ENCODE measurements at places on chromosomes 16 and 17.

DNA sequence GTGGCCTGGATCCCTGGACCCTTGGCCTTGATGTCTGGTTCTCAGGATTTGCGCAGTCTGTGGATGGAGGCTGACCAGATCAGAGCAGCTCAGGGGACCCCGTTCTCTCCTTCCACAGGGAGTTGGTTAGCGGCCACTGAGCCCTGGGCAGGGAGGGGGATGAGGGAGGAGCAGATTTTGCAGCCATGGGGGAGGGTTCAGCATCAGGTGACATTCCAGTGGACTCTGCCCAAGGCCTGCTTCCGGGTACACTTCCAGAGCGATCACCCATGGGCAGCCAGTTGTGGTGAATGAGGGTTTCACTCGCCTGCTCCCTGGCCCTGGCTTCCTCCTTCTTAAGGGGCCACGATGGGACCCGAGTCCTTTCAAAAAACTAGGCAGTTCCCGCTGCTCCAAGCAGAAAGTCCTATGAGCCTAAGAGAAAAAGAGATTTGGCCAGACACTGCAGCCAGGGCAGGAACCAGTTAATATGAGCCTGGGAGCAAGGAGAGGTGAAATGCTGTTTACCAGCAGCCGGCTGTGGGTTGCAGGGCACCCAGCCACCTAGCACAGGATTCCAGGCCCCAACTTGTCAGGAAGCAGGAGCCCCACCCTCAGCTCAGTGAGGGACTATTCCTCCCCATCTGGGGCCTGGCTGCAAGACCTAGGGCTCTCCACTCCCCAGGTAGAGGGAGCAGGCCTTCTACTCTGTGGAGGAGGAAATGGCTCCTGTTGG is 4.7 kb upstream of the GPRC5C start:
- DNase-seq = no peak

GRCh38 chr17:64982139-64982915 is 63.0 kb upstream of the LRRC37A3 start:
- no peak for DNase-seq

DNA sequence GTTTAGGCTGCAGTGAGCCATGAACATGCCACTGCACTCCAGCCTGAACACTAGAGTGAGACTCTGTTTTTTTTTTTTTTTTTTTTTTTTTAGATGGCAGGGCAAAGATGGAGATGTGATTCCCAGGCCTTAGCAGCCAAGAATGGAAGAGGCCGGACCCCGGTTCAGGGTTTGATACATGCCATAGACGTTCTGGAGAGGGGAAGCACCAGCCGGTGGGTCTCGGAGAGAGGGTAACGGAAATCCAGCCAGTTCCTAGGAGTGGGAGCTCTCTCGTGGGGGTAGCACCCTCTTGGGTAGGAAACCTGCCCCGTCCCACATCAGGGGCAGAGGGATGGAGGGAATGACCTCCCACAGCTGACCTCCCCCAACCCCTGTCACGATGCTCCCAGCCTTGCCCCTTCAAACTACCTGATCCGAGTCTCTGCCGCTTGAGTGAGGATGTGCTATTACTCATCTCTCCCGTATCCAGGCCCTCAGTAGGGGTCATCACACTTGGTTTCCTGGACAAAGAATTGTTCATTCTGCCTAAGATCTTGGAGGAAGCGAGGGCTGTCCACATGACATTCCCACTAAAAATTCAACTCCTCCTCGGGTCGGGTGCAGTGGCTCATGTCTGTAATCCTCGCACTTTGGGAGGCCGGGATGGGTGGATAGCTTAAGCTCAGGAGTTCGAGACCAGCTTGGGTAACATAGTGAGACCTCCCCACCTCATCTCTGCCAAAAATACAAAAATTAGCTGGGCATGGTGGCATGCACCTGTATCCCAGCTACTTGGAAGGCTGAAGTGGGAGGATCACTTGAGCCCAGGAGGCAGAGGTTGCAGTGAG is 47.3 kb downstream of the MIS12 start:
- no peak for DNase-seq

DNA sequence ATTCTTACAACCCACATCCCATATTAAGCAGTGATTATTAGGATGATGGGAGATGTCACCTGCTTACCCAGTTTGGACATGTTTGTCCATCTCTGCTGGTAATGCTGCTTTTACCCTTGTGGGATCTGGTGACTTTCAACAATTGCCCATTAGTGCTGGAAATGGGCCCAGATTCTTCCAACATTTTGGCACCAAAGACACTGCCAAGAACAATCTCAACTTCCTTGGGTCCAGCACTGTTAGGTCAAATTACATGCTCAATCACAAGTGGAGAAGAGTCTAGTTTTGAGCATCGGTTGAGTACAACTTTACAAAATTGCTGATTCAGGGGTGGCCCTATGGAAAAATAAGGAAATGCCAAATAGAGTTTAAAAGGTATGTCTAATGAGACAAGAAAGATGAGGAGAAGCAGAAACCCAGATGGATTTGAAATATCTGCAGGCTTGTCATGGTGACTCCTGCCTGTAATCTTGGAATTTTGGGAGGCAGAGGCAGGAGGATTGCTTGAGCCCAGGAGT is 13.0 kb upstream of the ZFP3 start:
- DNase-seq = no peak

DNA sequence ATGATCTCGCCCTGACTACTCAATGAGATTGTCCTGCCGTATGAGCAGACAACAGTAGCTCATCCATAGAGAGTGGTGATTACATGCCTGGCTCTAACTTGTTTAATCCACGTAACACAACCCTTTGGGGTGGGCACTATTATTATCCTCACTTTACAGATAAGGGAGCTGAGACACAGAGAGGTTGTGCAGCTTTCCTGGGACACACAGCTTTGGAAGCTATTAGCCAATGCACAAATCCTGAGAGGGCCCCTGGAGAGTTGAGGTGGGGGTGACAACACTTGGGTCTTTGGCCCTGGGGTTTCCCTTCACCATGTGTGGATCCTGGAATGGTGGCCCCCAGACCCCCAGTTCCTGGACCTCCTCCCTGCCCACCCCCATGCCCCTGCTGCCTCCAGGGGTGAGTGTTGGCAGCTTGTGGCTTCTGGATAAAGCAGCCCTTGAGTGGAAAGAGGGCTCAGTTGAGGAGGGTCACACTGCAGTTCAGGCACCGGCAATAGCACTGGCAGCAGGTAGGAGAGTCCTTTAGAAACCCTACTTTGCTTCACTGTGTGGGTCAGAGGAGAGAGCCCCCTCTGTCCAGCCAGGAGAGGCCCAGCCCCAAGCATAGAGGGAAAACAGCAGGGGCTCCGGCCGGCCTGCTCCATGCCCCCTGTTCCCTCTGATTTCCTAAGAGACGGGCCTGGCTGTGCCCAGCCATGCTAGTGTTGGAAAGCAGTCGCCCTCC is 230.7 kb downstream of the KATNIP start:
- no peak for DNase-seq

DNA sequence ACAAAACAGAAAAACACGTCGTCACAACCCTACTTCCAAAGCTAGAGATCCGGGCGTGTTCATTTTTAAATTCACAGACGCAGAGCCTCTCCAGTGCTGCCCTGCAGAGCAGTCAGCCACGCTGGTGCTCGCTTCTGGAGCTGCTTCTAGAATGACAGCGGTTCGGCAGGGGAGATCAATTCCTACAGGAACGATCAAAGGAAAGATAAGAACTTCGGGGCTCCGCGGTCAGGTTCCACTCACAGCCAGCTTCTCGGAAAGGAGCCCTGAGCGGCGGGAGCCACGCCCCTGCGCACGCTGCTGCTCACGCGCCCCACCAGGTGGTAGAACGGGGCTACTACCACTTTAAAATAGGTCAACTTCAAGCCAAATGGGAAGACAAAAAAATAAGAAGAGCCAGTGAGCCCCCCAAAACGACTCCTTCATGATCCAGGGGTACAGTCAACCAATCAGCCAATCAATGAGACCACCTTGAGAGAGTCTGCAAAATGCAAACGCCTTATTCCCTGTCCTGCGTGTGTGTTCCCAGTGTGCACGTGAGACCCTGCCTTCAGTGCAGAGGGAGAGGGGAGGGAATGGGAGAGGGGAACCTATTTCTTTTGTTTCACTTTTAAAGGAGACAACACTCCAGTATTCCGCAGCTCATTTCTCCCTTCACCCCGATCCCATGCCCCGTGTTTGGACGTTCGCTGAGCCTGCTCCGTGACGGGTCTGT is 209.7 kb downstream of the RBFOX3 start:
- peak; percentile 70 for DNase-seq

- DNase-seq = no peak
Measured at GRCh38 chr17:19517699-19518098, 16.0 kb upstream of the SLC47A1 start.

GRCh38 chr16:74477226-74477625 is 55.9 kb upstream of the CLEC18B start:
- no peak for DNase-seq

DNA sequence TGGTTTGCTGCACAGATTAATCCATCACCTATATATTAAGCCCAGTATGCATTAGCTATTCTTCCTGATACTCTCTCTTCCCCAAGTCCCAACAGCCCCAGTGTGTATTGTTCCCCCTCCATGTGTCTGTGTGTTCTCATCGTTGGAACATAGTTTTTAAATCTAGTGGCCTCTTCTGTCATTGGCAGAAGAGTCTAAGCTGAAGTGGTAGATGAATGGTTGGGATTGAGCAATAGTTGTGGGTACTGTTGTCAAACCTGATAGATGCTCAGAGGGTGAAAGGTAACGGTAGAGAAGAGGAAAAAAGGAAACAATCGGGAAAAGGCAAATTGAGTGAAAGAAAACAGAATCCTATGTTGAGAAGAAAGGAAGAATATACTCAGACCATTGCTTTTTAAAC is 29.9 kb downstream of the MAP3K3 start:
- DNase-seq = no peak

DNA sequence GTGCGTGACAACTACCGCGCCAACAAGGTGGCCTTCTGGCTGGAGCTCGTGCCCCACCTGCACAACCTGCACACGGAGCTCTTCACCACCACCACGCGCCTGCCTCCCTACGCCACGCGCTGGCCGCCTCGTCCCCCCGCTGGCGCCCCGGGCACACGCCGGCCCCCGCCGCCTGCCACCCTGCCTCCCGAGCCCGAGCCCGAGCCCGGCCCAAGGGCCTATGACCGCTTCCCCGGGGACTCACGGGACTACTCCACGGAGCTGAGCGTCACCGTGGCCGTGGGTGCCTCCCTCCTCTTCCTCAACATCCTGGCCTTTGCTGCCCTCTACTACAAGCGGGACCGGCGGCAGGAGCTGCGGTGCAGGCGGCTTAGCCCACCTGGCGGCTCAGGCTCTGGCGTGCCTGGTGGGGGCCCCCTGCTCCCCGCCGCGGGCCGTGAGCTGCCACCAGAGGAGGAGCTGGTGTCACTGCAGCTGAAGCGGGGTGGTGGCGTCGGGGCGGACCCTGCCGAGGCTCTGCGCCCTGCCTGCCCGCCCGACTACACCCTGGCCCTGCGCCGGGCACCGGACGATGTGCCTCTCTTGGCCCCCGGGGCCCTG is 3.0 kb upstream of the SPEM1 start:
- DNase-seq = no peak

DNA sequence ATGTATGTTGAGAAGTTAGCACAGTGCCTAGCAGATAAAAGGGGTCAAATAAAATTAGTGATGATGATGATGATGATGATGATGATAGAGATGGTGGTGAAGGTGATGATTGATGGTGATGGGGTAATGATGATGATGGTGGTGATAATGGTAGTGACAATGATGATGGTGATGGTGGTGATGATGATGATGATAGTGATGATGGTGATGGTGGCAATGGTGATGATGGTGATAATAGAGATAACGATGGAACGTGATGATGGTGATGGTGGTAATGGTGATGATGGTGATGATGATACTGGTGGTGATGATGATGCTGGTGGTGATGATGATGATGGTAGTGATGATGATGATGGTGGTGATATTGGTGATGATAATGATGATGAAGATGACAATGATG is 223.7 kb downstream of the FOXL1 start:
- DNase-seq = no peak

- DNase-seq = no peak
Measured at GRCh38 chr16:84643180-84643583, 5.1 kb upstream of the KLHL36 start.

DNA sequence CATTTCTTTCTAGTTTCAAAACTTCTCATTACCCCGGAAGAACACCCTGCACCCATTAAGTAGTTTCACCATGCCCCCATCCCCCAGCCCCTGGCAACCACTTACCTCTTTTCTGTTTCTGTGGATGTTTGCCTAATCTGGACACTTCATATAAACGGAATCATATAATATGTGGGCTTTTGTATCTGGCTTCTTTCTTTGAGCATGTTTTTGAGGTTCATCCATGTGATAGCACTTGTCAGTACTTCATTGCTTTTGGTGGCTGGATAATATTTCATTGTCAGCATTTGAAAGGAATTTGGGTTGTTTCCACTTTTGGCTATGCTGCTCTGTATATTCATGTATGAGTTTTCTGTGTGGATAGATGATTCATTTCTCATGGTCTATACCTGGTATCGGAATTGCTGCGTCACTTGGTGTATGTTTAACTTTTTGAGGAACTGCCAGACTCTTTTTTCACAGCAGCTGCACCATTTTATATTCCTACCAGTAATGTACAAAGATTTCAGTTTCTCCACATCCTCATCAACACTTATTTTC is 30.0 kb upstream of the SLC5A10 start:
- no peak for DNase-seq

DNA sequence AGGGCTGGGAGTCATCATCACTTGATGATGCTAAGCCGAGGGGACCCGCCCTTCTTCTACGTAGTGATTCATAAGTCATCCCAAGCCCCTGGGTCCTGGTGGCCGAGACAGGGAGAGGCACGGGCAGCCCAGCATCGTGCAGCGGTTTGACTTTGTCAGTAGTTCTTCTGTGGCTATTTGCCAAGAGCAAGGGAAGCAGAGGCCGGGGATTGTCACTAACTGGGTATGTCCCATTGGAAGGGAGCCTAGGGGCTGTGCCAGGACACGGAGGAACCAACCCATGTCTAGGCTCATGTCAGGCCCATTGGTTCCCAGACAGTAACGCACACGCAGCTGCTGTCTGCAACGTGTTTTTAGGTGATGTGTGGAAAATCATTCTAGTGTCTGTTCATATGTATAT is 58.5 kb downstream of the ATP2C2 start:
- no peak for DNase-seq

DNA sequence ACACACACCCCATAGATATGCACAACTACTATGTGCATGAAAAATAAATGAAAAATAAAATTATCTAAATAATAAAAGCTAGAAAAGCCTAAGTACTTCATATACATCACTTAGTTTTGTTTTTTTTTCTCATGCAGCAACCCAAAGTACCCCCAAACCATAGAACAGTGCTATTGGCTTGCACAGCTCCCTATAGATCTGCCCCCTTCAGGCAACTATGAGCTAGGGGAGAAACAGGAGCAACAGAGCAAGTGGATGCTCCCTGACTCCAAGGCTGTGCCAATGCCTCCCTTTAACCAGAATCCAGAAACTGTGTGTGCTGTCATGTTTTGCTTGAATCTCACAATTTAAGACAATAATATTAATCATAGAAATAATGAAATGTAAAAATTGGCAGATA is 605.5 kb downstream of the TOX3 start:
- no peak for DNase-seq

- peak; percentile 38 for DNase-seq
Measured at GRCh38 chr17:83079766-83080578, 563 bp downstream of the METRNL start.

All from natural killer cell (primary cell).